ENCODE measurements at places on chromosomes 7 and 10.

DNA sequence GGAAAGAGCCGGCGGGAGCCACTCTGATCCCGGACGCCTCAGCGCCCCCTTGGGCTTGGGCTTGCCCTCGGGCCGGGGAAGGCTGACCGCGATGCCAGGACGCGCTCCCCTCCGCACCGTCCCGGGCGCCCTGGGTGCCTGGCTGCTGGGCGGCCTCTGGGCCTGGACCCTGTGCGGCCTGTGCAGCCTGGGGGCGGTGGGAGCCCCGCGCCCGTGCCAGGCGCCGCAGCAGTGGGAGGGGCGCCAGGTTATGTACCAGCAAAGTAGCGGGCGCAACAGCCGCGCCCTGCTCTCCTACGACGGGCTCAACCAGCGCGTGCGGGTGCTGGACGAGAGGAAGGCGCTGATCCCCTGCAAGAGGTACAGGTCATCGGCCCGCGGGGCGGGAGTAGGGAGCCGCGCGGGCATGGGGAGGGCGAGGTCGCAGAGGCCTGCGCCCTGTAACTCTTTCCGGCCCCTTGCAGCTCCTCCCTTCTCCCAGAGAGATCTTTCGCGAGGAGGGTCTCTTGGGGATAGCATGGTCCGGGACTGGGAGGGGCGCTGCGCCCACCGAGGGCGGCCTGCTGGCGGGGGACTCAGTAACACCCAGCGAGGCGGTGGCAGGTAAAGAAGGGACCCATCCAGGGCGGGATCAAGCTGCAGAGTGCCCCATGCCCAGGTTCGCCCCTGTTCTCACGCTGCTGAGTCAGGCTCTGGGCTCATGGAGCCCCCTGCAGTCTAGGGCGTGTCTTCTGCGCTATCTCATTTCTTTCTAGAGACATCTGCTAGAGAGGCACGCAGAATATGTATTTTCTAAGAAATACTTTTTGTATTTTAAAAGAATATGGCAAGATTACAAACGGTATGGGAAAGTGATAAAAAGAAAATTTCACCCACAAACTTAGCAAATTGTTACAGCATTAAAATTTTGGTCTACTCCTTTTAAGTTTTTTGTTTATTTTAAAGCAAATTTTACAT is 687 bp downstream of the EPDR1 start:
- DNase-seq = no peak

DNA sequence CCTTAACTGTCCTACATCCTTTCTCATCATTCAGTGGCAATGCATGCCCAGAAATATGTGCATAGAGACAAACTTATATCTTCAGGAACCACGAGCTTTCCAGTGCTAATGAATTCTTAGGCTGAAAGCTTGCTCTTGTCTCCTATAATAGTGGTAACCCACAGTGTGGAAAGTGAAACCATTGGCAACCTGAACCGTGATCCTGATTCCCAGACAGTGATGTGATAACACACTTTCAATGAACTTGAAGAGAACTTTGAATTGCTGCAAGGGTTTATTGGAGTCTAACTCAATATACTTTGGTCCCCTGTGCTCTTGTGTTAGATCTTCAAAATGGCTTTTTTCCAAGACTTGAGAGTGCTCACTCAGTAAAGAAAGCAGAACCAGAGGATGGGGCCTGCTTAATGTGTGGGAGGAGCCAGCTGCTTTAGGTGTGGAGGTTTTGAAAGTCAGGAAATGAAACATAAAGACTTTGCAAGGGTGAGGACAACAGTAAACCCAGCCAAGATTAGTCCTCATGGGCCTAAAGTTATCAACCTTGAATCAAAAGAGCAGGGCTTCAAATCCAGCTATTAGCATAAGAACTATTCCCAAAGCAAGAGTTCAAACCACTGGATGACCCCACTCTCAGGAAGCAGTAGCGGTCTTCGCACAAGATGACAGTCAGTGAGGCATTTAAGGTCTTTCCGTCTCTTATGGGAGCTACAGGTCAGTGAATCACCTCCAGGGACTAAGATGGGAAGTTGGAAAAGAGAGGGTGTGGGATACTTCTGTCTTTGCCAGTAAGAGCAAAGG is 332.4 kb upstream of the NRP1 start:
- no peak for DNase-seq

DNA sequence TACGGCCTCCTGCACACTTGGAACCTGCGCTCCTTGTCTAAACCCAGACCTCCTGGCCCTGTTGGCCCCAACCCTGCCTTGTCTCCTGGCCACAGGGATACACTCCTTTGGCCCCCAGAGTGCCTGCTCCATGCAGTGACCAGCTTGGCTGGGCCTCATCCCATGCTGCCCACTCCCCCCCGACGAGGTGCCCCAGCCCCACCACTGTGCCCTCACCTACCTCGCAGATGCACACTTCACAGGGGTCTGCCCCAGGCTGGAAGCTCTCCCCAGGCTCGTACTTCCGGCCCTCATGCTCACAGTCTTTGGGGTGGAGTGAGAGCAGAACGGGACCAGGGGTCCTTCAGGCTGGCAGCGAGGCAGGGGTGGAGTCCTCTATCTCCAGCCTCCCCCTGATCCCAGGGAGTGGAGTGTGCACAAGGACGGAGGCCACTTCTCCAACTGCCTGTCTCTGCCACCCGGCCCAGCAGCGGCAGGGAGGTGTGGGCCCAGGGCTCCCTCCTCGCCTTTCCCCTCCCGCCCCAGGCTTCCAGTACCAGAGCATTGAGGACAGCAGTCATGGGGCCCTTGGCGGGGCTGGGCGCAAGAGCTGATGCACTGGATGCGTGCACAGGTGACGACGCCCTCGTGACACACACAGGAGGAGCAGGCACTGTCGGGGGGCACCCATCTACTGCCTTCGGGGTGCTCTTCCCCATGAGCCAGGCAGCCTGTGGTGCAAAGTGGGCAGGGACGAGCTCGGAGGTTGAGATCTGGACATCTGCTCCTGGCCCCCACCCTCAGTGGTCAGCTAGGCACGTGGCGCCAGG is 22.1 kb downstream of the ATP6V1F start:
- no peak for DNase-seq

GRCh38 chr7:106425017-106425719 is 140.4 kb upstream of the NAMPT start:
- DNase-seq = no peak

DNA sequence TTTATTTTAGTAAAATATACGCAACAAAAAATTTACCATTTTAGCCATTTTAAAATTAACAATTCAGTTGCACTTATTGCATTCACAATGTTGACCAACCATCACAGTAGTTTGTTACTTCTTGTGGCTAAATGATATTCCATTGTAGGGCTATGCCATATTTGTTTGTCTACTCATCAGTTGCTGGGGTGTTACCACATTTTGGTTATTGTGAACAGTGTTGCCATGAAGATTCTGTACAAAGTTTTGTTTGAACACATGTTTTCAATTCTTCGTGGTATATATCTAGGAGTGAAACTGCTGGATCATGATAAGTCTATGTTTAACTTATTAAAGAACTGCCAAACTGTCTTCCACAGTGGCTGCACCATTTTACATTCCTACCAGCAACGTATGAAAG is 46.3 kb upstream of the ZNF365 start:
- no peak for DNase-seq

DNA sequence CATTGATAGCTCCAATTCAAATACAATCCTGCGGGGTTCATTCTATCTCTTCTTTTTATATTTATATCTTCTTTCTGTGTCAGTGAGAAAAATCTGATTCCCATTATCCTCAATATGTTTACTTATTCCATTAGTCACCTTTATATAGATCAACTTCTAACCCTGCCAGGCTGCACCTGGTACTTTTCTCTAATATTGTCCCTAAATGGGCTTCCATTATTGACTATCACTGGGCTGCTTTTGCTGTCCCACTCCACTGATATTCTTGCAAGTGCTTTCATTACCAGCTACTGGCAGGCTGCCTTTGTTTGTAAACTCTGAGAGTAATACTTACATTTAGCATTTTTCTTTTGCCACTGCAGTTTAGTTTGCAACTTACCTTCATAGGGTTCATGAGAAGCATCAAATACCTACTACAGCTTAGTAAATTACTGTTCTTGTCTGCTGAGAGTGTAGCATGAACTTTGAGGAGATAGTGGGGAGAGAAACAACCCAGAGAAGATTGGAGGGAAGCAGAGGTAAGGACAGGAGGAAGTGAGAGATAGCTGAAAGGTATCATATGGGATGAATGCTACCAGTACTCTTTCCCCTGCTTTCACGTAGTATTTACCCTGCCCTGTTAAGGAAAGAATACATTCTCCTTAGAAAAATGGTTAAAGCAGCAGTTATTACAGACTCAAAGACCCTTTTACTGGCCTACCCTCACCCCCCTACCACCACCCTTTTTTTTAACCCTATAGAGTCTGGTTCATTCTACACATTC is 119.1 kb downstream of the PHTF2 start:
- no peak for DNase-seq

GRCh38 chr7:134533288-134533771 is 6.0 kb downstream of the AKR1B10 start:
- DNase-seq = no peak

GRCh38 chr7:155594961-155595366 is 48.6 kb upstream of the CNPY1 start:
- DNase-seq = no peak

DNA sequence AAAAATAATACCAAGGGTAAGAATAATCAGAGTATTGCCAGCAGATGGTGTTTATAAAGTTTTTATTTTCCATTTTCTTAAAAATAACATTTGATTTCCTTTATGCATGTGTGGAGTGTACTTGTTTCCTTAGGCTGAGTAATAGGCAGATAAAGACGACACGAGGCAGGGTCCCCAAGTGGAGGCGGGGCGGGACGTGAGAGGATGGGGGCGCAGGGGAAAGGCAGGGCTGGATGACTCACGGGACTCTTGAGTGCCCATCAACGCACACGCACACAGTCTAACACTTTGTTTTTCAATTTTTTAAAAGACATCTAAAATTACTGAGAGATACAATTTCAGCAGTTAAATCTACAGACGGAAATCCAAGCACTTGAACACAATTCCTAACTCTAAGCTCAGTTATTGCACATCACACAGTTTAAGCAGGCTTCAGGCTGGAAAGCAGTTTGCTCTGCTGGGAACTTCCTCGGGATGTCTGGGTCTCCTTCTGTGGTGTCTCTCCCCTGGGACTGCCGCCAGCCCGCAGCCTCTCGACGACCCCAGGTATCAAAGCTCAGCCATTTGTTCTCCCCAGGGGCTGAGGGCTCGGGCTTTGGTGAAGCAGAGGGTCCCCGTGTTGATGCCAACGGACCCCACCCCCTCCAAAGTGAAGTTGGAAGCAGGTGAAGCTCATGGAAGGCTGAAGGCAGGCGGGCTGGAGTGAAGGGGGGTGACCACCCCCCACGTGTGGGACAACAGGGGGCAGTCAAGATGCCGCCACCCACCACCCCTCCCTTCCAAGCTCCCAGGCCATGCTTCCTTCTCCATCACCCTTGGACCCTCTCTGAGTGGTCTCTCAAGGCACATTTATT is 29.1 kb downstream of the SPOCK2 start:
- DNase-seq = no peak

DNA sequence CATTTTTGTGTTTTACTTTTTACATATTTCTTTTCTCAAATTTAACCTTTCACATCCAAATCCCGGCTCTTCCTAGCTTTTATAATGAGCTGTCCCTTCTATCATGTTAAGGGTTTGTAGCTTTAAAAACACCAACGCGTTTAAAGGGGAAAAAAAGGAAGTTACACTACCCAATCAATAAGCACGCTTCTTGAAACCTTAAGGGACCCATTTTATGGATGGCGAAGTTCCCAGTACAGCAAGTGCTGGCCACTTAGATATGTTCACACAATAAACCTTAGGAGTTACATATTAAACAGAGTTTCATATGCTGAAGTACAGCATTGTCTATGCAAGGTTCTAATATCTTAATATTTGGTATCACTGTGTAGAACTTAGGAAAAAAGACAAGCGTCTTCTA is 1.8 kb downstream of the GNG11 start:
- no peak for DNase-seq

DNA sequence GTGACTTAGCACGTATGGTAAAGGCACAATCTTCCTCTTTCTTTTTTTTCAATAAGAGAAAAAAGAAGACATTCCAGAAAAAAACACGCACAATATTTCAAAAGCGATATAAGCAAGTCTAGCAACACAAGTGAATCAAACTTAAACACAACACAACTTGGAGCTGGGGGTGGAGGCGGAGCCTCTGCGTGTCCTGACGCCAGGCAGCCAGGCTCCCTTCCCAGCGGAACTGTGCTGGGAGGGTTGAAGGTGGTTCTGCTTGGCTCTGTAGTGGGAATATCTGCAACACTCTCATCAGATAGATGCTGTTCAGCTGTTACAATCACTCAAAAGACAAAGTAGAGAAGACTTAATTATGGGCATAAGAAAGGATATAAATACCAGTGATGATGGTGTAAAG is 211.4 kb downstream of the WDR37 start:
- no peak for DNase-seq

DNA sequence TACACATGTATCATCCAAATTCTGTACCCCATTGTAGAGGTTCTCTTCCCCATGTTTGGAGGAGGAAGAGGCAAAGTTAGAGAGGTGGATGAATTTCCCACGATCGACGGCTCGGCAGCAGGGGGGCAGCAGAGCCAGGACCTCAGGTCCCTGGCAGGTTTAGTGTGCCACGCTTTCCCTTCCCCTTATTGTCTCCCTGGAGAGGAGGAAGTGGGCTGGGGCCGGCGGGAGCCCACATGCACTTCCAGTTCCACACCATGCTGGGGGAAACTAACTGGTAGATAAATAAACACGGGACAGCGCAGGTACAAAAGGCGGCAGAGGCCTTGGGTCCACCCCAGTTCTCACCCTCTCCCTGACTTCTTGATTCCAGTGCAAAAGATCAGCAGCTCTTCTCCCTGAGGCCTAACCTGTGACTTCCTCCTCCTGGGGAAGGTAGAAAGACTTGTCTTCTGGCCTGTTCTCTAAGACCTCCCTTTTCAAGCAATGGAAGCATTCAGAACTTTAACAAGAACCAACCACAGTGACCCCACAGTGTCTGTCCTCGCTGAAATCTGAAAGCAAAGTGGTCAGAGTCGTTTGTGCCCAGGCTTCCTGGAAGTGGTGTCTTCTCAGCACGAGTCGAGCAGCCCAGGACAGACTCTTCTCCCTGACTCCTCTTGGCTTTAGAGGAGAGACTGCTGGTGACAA is 30.5 kb upstream of the SRGN start:
- no peak for DNase-seq
